ENCODE measurements at places on chromosomes 1 and 21.

DNA sequence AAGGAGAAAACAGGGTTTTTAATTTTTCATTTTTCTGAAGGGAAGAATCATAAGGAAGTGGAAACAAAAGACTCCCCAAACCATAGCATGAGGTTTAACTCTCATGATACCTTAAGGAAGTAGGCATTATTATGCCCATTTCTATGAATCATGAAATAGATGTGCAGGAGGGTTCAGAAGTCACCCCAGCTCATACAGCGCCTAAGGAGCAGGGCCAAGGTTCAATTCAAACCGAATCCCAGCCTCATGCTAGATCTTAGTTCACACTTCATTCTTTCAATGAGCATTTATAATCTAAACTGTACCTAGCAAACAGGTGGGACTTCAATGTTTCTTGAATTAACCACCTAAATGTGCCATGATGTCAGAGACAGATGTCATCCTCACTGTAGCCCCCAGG, 111.9 kb upstream of the SLC25A33 start:
- DNase-seq, result no peak

DNA sequence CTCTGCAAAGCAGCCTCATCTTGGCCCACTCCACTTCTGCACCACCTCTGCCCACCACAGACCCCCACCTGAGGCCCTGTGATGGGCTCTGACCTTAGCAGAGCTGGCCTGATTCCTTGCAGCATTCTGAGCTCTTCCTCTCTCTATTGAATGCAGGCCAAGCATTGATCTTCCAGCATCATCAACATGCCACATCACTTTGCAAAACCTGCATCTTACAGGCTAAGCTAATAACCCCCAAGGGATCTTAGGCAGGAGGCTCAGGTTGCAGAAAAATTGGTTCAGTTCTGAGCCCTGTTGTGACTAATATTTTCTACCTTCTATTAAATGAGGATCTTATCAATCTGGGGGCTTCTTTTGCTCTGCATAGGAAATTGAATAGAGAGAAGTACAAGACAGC, 78.7 kb downstream of the ATP1A1 start:
- no peak for DNase-seq

- no peak for DNase-seq
Observed at GRCh38 chr1:152954436-152954835, 7.4 kb downstream of the SPRR5 start.

DNA sequence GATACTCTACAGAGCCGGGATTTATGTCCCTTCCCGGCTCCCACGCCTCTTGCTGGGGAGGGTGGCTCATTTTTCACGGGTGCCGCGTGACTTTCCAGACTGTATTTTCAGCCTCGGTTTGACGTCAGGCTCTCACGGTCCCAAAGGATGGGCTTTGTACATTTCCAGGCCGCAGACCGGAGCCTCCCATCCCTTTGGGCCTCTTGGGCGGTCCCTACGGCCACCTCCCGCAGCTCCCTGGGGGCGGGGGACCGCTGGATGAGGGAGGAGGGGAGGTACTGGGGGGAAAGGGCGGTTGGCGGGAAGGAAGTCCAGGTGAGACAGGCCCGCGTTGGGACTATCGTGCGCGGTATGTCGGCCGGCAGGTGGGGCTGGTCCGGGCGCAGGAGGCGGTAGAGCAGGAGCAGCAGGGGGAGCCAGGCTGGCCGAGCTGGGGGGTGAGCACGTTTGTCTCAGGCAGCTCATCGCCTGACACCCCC, 17.9 kb downstream of the UBL4B start:
- peak; percentile 10 for DNase-seq

DNA sequence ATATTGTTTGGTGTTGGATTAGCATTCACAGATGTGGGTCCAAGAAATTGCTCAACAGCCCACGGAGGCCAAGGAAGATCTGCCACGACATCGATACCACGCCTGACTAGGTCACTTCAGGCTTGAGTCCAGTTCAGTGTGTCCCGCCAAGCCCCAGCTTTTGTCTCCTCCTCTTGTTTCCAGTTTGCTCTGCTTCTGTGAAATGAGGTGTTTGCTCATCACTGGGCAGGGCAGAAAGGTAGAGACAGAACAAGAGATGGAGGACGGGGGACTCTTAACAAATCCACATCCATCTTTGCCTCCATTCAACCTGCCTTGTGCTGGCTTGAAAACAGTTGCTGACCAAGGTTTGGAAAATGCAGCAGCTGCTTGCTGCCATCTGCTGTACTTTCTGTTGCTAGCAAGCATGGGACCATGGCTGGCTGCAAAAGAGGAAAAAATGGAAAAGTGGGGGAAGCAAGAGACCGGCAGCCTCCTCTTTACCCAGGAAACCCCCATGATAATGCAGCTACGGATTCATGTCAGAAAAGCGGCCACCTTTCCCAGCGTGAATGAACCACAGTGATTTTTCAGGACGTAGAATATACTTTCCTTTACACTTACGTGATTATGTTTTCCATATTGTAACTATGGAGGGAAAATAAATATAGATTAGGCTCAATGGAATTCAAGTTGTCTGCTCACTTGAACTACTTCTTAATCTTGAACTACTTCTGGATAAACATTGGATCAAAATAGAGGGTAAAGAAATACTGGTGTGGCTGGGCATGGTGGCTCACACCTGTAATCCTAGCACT, 80.2 kb upstream of the GREM2 start:
- DNase-seq, result no peak

DNA sequence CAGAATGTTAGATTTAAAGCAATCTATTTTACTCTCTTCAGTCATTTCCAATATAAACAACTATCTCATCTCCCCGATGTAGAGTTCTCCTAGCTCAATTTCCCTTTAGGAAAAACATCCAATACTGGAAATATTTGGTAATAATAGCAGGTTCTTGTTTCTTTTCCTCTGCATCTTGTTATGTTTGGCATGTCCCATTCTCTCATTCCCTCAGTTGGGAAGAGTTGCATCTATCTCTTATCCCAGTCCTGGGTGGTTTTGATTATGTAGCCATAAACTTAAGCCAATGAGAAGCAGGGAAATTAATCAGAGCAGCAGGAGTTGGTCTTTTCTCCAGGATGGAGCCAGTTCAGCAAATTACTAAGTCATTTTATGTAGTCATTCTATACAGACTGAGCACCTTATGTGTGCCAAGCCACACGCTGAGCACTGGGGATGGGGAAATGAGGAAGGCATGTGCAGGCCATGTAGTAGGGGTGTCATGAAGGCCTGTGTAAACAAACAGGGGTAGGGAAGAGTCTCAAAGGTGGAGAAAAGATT, 418.2 kb upstream of the NFIA start:
- no peak for DNase-seq

DNA sequence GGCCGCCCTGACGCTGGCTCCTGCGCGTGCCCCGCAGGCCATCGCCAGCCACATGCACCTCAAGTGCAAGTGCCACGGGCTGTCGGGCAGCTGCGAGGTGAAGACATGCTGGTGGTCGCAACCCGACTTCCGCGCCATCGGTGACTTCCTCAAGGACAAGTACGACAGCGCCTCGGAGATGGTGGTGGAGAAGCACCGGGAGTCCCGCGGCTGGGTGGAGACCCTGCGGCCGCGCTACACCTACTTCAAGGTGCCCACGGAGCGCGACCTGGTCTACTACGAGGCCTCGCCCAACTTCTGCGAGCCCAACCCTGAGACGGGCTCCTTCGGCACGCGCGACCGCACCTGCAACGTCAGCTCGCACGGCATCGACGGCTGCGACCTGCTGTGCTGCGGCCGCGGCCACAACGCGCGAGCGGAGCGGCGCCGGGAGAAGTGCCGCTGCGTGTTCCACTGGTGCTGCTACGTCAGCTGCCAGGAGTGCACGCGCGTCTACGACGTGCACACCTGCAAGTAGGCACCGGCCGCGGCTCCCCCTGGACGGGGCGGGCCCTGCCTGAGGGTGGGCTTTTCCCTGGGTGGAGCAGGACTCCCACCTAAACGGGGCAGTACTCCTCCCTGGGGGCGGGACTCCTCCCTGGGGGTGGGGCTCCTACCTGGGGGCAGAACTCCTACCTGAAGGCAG, 23.4 kb upstream of the ARF1 start:
- peak; percentile 39 for DNase-seq

DNA sequence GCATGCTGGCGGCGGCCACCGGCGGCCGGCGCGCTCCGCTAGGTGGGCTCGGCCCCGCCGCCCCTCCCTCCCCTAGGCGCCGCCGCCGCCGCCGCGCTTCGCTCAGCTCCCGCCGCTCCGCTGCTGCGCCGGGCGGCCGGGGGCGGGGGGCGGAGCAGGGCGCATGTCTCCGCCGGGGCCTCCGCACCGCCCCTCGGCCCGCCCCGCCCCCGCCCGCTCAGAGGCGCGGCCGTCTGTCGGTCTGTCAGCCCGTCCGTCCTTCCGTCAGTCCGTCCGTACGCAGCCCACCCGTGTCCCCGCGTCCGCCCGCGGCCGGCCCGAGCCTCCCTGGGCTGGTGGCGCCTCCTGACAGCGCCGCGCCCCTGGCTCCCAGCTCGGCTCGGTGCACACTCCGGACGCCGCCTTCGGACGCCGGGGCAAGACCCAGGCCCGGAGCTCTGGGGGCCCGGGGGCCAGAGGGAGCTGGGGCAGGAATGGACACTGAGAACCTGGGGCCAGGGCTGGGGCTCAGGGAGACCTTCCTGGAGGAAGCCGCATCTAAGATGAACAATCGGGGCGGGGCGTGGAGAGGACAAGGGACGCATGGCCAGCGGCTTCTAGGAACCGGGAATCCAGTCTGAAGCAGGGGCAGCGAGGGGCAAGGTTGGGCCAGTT, at the start of gene GPR153:
Gene GPR153 (minus strand): TSS at position 138 of the 654 bp plus-strand sequence. CDS start 6,193 bp downstream, outside the sequence.
- DNase-seq, result peak; percentile 68

DNA sequence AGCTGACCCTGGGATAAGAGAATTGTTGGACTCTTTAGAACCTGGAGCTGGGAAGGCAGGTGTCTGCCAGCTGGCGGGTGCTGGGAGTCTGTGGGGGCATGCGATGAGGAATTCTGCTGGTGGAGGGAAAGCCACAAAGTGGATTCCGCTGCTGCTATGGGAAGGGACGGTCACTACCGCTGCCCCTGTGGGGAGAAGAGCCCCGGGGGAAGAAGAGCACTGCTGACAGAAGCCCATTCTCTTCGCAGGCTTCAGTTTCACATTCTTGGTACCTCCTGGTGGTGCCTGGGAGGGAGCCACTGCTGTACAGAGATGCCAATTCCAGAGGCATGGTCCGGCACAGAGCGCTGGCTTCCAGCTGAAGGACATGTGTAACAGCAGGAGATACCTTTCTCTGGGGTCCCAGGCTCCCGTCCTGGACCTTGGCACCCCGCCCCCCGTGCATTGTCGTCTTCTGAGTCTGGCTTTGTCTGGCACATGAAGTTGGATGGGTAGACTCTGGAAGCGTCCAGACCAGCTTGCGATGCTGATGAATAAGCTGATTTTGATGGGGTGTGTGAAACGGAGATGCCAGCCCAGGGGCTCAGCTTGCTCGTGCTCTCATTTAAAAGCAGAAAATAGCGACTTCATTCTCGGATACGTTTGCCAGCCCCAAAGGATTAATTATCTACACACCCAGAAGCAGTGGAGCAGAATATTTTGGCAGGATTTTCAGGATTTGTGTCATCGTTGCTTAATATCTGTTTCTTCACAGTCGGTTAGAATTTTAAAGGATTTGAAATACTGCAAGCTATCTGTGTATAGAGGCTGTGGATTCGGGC, 13.2 kb downstream of the PDXK start:
- no peak for DNase-seq

- DNase-seq, result no peak
Observed at GRCh38 chr1:174194461-174194860, 35.1 kb downstream of the RABGAP1L start.

GRCh38 chr1:31951276-31951675, 13.1 kb upstream of the PTP4A2 start:
- no peak for DNase-seq

DNA sequence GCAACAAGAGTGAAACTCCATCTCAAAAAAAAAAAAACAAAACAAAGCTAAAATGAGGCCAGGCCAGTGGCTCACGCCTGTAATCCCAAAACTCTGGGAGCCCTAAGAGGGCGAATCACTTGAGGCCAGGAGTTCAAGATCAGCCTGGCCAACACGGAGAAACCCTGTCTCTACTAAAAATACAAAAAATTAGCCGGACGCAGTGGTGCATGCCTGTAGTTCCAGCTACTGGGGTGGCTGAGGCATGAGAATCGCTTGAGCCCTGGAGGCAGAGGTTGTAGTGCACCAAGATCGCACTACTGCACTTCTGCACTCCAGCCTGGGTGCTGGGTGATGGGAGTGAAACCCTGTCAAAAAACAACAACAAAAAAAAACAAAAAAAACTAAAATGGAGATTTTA, 191.2 kb upstream of the SGIP1 start:
- DNase-seq, result no peak

DNA sequence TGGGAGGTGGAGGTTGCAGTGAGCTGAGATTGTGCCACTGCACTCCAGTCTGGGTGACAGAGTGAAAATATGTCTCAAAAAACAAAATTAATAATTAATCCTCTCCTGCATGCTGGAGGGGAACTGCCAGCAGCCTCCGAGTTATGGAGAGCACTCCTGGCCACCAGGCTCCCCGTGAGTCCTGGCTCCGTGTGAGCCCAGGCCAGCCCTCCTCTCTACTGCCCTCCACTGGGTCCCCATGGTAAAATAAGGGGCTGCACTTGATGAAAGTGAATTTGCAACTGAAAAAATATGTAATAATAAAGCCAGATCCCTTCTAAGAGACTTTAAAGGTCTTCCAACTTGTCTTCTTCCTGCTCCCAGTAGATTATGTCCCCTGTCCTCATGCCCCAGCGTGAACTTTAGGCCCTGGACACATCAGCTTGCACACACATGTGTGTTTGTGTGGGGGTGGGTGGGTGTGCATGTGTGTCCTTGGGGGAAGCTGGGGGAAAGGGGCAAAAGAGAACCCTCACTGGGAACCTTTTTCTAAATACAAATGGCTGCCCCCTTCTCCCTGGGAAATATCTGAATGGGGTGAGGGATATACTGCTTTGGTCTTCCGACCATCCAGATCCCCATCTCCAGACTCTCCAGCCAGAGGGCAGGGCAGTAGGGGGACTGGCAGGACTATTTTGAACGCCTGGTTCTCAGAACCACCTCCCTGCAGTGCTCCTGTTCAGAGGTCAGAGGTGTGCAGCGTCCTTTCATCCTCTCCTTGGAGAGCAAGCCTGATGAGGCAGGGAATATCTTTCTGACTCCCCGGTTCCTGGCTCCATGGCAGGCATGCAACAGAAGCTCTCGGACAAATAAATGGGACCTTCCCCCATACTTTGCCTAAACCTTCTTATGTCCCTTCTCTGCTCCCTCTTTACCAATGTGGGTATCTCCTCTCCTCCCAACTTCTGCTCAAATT, 26.2 kb downstream of the NEK2 start:
- peak; percentile 19 for DNase-seq

DNA sequence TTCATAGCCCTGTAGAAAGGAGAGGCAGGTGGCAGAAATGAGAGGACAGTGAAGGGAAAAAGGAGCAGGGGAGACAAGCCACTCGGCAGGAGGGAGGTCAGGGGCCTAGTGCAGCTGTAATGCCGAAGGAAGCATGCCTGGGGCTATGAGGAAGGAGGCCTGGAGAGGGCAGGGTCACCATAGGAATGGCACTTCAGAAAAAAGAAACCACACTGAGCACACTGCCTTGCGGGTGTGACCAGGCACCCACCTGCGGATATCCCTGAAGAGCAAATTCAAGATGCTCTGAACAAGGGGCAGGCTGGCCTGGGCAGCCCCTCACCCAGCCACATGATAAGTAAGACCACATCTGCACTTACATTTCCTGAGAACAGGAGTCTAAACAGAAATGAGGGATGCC, 104.7 kb downstream of the JAK1 start:
- no peak for DNase-seq

Measured in stimulated activated CD4-positive, alpha-beta T cell treated with anti-CD3 and anti-CD28 coated beads, Interleukin-4, amount 100 ng/mL, for 1 hour (primary cell).